ENCODE measurements at places on chromosomes 3 and 15.
A peak's percentile ranks its signal among the peaks of the same experiment; 100 is the strongest.

DNA sequence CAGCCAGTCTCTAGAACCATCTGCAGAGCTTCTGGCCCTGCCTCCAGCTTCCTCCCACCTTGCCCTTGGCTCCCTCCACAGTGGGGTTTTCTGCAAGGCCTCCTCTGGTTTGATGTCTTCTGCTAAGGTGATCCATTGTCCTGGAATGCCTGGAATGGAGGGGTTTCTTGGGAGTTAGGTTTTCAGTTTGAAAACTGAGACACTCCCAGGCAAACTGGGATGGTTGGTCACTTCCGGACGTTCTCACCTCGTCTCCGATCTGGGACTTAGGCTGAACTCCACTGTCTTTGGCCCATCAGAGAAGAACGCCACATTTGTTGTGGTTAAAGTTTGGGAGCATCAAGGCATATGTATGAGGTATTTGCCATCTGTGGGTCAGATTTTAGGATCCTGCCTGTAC is 77.4 kb upstream of the KLHL25 start:
- no peak for DNase-seq

- DNase-seq: no peak
Measured at GRCh38 chr3:64837126-64837738, 149.4 kb upstream of the ADAMTS9 start.

DNA sequence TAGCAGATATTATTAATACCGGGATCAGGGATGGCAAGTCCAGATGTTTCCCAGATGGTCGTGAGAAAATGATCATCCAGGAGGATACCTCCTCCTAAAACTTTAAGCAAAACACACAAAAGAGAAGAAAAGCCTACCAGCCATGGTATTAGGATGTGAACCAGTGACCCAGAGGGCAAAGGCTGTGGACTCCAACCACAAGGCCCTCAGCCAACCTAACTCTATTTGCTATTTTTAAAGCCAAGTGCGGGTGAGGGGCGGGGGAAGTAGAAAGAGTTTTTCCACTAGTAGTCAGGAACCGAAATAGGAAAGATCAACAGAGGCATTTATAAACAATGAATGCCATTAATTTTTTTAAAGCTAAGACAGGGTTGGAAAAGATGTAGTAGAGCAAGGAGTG is 77.4 kb downstream of the STAC start:
- DNase-seq: no peak

DNA sequence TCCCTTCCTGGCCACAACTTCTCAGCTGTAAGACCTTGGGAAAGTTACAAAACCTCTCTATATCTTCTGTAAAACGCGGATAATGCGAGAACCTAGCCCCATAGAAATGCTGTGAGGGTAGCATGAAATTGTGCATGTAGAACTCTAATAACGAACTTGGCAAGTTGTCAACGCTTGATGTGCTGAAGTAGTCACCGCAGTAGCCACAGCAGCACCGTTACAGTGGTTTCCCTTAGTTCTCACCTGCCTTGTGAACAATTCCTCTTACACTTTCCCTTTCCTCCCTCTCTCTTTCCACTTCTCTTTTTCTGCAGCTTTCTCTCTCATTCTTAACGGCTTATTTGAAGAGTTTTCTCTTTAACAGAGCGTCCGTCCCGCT is 447 bp upstream of the SHQ1 start:
- DNase-seq: no peak

DNA sequence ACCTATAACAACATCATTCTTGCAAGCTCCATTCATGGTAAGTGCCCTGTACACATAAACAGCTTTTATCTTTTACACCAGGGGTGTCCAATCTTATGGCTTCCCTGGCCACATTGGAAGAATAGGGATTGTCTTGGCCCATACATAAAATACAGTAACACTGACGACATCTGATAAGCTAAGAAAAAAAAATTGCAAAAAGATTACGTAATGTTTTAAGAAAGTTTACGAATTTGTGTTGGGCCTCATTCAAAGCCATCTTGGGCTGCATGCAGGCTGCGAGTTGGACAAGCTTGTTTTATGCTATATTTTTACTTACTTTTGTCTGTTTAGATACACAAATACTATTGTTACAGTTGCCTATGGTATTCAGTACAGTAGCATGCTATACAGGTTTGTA is 31.6 kb downstream of the ZNF654 start:
- no peak for DNase-seq

- DNase-seq: no peak
Measured at GRCh38 chr3:150602426-150603152, 532 bp upstream of the SELENOT start.

DNA sequence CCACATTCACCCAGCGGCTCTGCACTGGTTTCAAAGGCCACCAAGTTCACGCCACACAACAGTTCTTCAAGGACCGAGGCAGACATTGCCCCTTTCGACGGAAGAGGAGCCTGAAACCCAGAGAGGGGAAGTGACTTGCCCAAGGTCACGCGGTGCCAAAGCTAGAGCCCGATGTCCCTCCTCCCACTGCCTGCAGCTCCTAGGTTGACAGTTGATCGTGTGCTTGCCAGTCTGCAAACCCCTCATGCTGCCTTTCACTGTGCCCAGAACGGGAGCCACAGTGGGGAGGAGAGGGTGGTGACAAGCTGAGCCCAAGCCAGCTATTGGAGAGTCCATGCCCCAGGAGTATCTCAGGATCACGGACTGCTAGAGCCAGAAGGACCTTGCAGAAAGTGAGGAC is 230.9 kb downstream of the XXYLT1 start:
- no peak for DNase-seq

GRCh38 chr15:86322629-86323028 is 243.0 kb downstream of the AGBL1 start:
- DNase-seq: no peak

GRCh38 chr3:16307832-16308531 is 43.0 kb downstream of the OXNAD1 start:
- DNase-seq: no peak

DNA sequence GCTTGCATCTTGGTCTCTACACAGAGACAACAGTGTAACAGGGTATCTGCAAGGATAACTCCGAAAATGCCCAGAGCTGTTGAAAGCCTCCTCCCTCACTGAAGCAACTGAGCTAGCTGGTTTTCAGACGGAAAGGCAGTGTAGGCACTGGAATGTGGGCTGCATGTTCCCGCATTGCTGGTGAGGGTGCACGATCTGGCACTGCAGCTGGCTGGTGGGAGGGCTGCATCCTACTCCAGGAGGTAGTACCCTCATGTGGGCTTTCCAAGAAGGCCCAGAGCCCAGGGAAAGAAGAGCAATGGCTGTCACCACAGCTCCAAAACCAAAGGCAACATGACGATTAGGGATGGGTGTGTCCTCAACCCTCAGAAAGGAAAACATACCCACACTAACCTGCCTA is 28.7 kb upstream of the RPS17 start:
- DNase-seq: no peak

- no peak for DNase-seq
Measured at GRCh38 chr15:39920510-39921273, 626 bp upstream of the GPR176 start.

GRCh38 chr3:47606165-47606564 is 27.5 kb upstream of the CSPG5 start:
- no peak for DNase-seq

DNA sequence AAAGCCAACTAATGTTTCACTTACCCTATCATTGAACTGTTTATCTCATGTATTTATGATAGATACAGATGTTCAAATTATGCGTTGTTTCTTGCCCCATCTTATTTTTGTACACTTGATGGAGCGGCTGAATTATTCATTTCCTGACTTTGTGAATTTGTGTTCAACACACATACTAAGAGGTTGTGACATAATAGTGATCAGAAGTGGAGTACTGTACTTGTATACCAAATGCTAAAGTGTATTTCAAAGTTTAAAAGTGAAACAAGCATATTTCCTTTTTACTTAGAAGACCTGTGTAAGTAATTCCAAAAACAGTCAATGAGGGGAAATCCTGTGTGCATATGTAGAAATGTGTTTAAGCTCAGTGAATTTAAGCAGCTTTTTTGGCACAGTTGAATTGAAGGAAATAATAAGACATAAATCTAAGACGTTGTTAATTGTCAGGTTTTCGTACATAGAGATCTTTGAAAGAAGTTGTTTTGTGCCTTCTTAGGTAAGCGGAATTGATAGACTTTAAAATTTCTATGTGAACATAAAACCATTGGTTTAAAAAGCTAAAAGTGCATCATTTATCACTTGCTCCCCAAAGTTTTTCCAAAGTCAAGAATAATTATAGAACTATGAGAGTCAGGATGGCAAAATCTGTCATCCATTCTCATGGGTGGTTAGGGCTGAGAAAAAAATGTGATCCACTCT is 1.9 kb downstream of the NFKBIZ start:
- no peak for DNase-seq

GRCh38 chr3:194711286-194711685 is 25.6 kb downstream of the FAM43A start:
- DNase-seq: no peak

- DNase-seq: no peak
Measured at GRCh38 chr3:146770881-146771280, 165.7 kb upstream of the PLSCR5 start.

GRCh38 chr15:84886211-84886983 is 1.9 kb downstream of the SLC28A1 start:
- no peak for DNase-seq

DNA sequence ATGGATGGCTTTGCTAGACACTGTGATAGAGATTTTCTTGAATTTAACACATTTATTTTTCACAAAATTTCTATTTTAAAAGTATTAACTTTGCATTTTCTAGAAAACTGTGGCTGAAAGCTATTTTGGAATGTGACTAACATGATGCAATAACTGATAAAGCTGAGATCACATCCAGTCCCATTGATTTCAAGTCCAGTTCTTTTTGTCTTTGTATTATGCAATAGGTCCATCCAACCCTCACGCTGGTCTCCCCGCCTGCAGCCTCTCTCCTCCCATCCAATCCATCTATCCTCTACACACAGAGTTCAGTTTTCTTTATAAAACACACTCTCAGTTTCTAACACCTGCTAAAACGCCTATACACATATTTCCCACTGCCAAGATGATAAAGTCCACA is 178.8 kb downstream of the CNTN3 start:
- DNase-seq: no peak

GRCh38 chr3:191138937-191139336 is 60.1 kb upstream of the OSTN start:
- no peak for DNase-seq

DNA sequence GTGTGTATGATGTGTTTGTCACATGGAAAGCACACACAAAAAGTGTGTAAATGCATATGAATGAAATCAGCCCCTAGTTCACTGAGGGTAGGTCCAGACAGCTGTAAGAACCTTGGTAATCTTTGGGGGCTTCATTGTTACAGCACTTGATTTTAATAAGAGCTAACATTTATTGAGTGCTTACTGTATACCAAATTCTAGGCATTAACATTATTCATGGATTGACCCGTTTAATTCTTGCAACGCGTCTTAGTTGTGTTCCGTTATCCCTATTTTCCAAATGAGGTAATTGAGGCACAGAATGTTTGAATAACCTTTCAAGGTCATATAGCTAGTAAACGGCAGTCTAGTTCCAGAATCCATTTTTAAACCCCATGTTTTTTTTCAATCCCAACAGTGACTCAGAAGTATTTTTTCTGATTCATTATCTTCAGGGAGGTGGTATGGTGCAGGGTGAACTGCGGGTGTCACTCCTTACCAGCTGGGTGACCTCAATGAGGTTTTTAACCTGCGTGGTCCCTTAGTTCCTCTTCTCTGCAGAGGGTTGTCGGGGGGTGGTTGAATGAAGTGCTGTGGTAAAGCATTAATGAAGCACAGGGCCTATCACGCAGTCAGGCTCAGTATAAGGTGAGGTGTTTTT is 14.2 kb downstream of the RAB8B start:
- no peak for DNase-seq

GRCh38 chr15:61621865-61622264 is 392.8 kb upstream of the RORA start:
- no peak for DNase-seq

- no peak for DNase-seq
Measured at GRCh38 chr3:126261037-126261436, 80.7 kb upstream of the ALDH1L1 start.

DNA sequence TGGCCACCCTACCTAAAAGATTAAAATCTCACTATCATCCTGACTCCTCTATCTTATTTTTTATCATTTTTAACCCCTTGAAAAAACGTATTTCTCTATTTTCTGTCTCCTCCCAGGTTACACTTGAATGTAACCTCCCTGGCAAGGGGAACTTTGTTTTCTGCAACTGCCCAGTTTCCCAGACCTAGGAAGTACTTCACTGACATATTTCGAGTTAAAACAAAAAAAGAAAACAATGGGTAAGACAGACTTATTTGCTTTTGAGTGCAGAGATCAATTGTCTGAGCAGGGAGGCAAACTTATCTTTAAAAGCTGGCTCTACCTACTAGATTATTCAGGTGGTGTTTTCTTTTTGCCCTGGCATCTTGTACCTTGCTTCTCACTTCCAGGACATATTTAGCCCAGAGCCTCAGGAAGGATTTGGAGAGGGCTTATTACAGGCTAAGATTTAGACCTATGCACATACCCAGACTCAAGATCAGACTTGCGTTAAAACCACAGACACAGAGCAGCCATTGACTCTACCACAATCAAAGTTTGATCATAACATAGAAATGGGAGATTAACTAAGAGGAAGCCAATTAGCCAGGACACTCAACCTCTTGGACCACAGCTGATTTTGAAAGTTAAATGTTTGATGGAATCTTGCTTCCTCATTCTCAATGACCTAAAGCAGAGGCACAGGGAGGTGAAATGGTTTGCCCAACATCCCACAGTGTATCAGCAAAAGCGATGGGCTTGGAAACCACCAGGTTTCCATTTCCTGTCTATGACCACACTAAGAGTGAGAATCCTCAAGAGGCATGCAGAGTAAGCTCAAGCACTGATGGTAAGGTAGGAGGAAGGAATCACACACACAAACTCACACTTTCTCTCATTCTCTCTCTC is 169.5 kb upstream of the THBS1 start:
- peak; percentile 52 for DNase-seq

GRCh38 chr15:98324341-98324970 is 323.9 kb upstream of the IGF1R start:
- DNase-seq: no peak

DNA sequence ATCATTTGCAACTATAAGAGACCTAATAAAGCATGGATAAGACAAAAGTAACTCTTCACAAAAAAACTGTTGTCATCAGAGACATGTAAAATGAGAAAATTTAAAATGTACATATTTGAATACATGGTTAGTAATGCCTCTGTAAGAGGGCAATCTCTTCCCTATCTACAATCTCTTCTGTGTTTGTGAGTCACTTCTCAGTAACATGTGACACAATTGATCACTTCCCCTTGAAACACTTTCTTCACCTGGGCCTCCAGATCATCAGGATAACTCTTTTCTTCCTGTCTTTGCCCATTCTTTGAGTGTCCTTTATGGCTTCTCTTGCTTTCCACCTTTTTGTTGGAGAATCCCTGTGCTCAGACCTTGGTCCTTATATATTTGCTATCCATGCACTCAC is 50.4 kb downstream of the TFDP2 start:
- DNase-seq: no peak

All from epithelial cell of prostate (primary cell).